Naive thymus-derived CD8-positive, alpha-beta T cell (primary cell): ENCODE measurements at places on chromosomes 3 and 15.

- DNase-seq: no peak
Observed at GRCh38 chr3:88954853-88955252, 152.6 kb upstream of the EPHA3 start.

GRCh38 chr15:25175033-25175788, 220.4 kb downstream of the SNRPN start:
- no peak for DNase-seq

DNA sequence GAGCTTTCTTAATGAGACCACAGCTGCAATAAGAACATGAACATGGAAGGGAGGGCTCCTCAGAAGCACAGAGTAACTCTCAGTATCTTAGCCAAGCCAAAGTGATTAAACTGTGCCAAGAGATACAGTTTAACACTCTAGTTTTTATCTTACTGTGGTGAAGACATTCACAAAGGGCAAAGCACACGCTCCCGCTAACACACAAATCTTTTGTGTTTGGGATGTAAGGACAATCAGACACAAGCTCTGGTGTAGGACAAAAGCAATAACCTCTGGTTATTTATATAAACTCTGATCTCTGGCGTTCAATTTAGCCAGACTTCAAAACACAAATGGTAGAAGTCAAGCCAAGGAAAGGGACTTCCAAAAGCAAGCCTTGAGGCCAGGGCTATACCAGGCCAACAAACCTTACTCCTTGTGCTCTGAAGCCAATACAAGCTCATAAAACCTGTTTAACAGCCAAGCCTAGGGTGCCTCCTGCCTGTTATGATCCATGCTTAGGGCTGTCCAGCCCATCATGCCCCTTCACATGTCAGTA, 27.8 kb downstream of the DPH3 start:
- DNase-seq: no peak

DNA sequence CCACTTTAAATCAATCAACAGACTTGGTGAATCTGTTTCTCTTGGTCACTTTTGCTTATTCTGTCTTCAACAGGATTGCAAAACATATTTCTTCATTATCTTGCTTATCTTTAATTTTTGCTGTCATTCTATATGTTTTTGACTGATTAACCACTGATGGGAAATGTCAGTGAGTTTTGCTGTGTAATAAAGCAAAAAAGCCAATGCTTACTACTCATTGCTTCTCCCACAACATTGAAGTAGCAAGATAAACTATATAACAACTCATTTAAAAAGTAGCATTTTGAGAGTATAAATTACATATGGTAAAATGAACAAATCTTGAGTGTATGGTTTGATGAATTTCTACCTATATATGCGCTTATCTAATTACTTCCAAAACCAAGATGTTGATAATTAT, 892 bp downstream of the CD200R1L start:
- no peak for DNase-seq

DNA sequence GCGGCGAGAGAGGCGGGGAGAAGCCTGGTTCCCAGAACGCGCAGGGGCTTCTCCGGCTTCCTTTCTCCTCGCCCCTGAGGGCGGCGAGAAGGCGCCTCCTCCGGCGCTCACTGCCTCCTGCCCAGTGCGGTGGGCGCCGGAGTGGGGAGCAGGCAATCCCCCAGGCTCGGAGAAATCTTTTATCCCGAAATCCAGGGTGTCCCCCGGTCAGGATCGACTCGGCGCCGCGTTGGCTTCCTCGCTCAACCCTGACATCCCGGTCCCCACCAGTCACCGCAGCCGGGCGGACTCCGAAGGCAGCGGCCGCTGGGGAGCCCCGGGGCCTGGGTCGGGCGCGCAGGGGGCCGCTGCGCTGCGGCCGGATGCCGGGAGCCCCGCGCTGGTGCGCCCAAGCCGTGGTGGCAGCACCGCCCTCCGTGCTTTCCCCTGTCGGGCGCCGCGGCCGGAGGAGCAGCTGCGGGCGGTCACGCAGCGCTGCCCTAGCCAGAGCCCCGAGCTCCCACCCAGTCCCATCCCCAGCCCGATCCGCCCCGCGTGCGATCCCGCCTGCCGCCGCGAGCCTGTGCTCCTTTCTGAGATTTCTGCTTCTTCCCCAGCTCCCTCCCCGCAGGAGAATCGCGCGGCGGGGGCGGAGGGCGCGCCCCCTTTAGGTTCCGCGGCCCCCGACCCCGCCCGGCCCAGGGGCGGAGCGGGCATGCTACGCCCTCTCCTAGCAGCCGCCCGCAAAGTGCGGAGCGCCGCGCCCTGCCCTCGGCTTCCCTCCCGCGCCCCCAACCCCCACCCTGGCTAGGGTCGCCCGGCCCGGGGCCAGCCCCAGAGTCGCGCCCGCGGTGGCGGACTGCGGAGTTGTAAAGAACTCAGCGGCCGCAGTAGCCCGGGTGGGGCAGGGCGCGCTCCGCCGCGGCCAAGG, 683 bp upstream of the CACNA2D3 start:
- DNase-seq: no peak

DNA sequence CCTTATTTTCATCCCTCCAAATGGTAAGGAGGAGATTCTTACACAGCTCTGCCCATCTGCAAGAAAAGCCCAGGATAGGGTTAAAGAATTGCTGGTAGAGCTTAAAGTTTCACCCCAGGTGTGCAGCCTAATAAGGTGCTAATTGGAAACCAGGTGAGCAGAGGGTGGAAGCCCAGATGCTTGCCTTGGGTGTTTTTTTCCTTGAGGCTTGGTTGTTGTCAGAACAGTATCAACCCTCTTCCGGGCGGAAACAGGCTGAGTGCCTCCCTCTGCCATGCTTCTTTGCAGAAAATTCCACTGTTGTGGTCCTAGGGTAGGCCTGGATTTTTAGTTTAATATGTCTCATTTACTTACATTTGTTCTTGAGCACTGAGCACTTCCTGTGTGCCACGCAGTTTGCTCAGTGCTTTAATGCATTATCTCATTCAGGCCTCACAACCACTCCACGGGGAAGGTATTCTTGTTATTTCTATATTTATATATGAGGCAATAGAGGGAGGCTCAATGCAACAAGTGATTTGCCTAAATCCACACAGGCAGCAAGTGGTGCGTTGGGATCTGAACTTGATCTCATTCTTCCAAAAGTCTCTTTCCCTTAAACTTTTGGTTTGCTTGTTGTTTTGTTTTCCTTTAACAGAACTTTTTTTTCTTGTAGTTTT, 115.0 kb upstream of the LRIG1 start:
- no peak for DNase-seq

DNA sequence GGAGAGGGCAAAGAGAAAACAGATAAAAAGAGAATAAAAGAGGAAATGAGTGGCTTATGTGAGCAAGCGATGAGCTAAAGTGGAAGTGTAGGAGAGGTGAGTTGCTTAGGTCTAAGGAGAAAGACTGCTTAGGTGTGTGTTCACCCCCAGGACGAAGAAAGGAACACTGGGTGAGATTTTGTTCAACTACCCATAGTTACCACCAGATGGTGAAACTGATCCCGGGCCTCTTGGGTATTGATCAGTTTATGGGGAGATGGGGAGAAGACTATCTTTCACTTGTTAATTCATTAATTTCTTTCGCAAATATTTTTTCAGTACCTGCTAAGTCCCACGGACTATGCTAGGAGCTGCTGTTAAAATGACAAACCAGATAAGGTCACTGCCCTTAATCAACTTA, 33.9 kb downstream of the GAP43 start:
- DNase-seq: no peak

DNA sequence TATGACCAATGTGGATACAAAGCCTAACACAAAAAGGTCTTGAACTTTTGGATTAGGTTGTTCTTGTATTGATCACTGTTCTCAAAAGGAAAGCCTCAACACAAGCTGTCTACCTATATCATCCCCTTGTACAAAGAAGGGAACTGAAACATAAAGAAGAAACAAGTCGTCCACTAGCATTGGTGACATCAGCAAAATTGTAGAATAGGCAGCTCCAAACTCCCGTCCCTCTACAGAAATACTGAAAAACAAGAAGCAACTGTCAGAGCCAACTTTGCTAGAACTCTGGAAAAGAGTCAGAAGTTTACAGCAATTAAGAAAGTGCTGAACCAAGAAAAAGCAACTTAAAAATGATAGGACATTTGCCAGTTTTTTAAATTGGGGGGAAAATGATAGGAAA, 7.5 kb upstream of the NR1I2 start:
- DNase-seq: no peak

- DNase-seq: no peak
Observed at GRCh38 chr15:42796955-42797782, 60.2 kb upstream of the CDAN1 start.

DNA sequence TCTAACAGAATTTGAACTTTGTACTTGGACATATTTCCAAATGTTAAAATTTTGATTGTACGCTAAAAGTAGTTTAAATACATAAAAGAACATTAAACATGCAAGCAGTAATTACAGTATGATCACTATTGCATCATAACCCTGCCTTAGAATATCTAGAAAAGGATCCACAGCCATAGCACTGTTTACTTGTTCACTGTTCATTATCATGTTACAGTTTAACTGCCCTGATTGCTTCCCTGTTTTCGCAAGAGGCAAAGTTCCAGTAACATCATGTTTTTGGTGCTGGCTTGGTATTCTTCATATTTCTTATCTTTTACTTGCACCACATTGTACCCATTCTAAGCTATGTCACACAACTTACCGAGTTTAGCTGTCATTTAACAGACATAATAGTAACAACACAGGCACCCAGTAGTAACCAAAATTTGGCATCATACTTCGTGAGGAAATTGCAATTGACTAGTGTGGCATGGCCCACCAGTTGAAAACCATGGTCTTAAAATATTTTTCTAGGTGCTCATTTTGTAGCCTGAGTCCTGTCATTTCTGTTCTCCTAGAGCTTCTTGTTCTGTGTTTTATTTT, 13.3 kb upstream of the TMEM87A start:
- DNase-seq: no peak

DNA sequence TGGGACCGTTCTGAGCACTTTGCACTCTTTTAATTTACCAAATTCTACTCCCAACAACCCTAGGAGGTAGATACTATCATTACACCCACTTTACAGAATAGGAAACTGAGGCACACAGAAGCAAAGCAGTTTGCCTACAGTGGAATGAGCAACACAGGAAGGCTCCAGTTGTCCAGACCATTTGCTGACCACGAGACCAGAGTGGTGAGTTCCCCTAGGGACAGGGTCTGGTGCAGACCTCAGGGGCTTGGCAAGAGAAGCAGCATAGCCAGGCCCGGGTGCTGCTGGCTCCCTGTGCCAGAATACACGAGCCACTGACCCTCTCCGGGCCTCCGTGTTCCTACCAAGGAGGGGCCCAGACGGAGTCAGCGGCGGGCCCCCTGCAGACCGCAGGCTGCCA, 26.5 kb downstream of the PLXND1 start:
- DNase-seq: no peak

DNA sequence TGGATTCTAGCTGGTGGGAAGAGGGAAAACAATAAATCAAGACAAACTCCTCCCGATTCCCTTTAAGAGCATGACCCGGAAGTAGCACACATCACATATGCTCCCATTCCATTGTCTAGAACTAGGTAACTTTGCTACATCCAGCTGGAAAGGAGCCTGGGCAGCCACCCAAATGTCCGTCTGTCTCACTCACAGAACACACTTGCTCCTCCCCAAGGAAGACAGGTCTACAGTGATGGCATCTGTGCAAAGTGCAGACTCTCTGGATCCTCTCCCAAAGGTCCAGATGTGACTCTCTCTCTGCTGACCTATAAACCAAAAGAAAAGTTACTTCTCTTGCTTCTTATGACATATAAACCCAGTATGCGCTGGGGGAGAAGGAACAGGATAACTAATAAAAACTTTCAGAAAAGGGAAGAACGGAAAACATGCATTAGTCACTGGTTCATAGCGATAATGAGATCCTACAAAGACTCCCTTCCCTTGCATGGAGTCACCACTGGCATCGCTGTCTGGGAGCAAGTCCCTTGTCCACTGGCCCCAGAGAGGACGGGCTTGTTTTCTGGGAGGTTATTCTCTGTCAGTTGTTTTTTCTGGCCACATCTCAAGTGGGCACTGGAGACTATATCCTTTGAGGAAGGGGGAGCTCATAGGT, 29.8 kb upstream of the EPHB3 start:
- DNase-seq: no peak

DNA sequence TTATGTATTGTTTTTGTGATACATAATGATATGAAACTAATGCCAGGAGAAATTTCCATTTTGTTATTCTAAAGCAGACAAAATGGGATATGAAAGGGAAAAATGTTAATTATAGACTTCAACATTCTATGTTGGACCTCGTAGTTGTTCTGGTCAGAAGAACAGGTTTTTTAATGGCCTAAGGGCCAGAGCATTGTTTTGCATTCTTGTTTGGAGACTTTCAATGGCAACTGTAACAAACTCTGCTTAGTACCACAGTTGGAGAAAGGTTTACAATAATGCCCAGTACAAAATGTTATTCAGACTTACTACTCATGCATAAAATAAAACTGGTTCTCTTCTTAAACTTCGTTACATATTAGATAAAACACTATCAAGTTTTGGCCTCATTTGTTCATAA, 12.2 kb downstream of the PPARG start:
- no peak for DNase-seq

DNA sequence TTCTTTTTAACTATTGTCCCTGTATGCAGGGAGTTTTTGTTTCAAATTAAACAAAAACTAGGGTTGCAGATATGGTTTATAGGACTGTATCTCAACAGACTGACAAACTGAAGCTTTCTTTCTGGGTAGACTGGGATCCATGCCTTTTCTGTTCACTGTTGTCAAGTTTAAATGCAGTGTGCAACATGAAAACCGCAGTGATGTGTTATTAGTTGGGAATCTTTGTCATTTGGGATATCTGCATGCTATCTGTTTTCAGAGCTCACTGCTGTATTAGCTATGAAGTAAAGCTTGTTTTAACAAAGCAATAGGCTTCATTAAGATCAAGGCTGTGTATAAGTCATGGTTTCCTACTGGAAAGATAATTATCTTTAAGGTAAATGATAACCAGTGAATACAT, 21.4 kb upstream of the MCF2L2 start:
- no peak for DNase-seq

- DNase-seq: no peak
Observed at GRCh38 chr3:13513913-13514517, 33.9 kb downstream of the HDAC11 start.

GRCh38 chr3:124981472-124981871, 46.9 kb upstream of the MUC13 start:
- DNase-seq: no peak

GRCh38 chr3:50248387-50248786, 12.4 kb downstream of the GNAI2 start:
- no peak for DNase-seq

DNA sequence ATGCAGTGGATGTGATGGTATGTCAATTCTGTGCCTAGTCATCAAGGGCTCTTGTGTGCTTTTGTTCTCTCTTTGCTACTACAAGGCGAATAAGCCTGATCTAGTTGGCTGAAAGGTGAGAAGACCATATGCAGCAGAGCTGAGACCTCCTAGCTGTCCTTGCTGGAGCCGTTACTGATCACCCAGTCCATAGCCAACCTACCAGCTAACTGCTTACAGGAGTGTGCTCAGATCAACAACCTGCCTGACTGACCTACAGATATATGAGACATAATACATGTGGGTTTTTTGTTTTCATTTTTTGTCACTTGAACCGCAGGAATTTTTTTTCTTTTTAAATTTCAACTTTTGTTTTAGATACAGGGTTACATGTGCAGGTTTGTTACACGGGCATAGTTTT, 22.8 kb downstream of the OXSM start:
- no peak for DNase-seq

GRCh38 chr15:60191821-60192220, 187.7 kb downstream of the FOXB1 start:
- no peak for DNase-seq

GRCh38 chr3:14801668-14802380, 16.9 kb upstream of the FGD5 start:
- DNase-seq: no peak

GRCh38 chr3:46076606-46077005, 49.3 kb upstream of the XCR1 start:
- DNase-seq: no peak

GRCh38 chr3:2554656-2555055, 456.0 kb downstream of the CNTN4 start:
- no peak for DNase-seq
